ENCODE measurements at places on chromosomes 3 and 15. TPM values are rescaled to one million over a fixed set of nuclear protein-coding genes. Genes with fewer than 3 reads are reported as not detected.
A peak's percentile ranks its signal among the peaks of the same experiment; 100 is the strongest.

DNA sequence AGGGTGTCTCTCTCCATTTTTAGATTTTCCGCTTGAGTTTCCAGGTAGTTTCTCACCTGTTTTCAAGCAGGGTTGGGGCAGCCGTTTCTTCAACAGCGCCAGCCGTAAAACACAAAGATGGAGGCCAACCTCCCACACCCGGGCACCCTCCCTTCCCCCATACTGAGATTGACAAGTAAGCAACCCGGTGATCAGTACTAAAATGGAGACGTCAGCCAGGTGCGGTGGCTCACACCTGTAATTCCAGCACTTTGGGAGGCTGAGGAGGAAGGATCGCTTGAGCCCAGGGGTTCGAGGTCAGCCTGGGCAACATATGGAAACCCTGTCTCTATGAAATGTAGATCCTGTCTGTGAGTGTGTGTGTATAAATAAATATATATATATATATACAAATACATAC lies 903 bp upstream of the ZSCAN2 start:
- no peak overlapping the region for H3K27ac ChIP-seq
- H3K4me1 ChIP-seq = no peaks in the 10 kb centered on the region
- H3K4me3 ChIP-seq = peak overlapping the region; percentile 84

CPEB1 gene
- 6.9 TPM for total RNA-seq

ALDH1A2 gene
- 11.1 TPM for total RNA-seq

DNA sequence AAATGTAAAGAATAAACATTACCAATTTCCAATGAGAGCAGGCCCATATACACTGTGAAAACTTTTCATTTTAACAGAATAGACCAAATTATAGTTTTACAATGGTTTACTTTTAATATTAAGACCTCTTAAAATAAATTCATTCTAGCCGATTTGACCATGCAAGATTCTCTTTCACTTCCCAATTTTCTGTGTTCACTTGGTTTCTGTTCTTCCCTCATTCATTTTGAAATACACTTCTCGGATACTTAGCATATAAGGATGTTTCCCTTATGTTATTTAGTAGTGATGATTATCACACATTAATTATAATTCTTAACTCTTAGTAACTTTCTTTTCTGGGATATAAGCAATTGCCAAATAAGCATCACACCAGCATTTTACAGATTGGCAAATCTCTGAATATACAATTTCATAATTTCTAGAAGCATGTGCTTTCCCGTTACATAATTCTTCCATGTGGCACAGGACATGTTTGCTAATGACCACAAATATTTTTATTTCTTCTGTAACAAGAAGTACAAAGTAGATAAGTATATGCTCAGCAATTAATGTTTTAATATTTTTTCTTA lies 13.9 kb downstream of the OR5H15 start:
- no peaks in the 10 kb centered on the region for H3K4me1 ChIP-seq
- no peaks in the 10 kb centered on the region for H3K27me3 ChIP-seq
- H3K4me3 ChIP-seq = no peak overlapping the region
- no peaks in the 10 kb centered on the region for H3K36me3 ChIP-seq
- no peak for DNase-seq

GRCh38 chr3:120192159-120192558 lies 92.9 kb downstream of the GPR156 start:
- no peaks in the 10 kb centered on the region for H3K4me1 ChIP-seq
- no peak overlapping the region for H3K27ac ChIP-seq
- no peaks in the 10 kb centered on the region for H3K27me3 ChIP-seq
- H3K36me3 ChIP-seq = no peaks in the 10 kb centered on the region

SLC38A3 gene
- total RNA-seq = not detected

- H3K27ac ChIP-seq = no peak overlapping the region
- H3K36me3 ChIP-seq = no peaks in the 10 kb centered on the region
- H3K27me3 ChIP-seq = no peaks in the 10 kb centered on the region
- H3K4me1 ChIP-seq = no peaks in the 10 kb centered on the region
- no peak for DNase-seq
Measured at GRCh38 chr15:78317145-78317836, 17.9 kb upstream of the SKIC8 start.

GRCh38 chr3:14521611-14522010 lies 18.5 kb downstream of the GRIP2 start:
- no peaks in the 10 kb centered on the region for H3K4me1 ChIP-seq
- no peak overlapping the region for H3K4me3 ChIP-seq
- H3K27me3 ChIP-seq = no peaks in the 10 kb centered on the region
- no peaks in the 10 kb centered on the region for H3K36me3 ChIP-seq

DNA sequence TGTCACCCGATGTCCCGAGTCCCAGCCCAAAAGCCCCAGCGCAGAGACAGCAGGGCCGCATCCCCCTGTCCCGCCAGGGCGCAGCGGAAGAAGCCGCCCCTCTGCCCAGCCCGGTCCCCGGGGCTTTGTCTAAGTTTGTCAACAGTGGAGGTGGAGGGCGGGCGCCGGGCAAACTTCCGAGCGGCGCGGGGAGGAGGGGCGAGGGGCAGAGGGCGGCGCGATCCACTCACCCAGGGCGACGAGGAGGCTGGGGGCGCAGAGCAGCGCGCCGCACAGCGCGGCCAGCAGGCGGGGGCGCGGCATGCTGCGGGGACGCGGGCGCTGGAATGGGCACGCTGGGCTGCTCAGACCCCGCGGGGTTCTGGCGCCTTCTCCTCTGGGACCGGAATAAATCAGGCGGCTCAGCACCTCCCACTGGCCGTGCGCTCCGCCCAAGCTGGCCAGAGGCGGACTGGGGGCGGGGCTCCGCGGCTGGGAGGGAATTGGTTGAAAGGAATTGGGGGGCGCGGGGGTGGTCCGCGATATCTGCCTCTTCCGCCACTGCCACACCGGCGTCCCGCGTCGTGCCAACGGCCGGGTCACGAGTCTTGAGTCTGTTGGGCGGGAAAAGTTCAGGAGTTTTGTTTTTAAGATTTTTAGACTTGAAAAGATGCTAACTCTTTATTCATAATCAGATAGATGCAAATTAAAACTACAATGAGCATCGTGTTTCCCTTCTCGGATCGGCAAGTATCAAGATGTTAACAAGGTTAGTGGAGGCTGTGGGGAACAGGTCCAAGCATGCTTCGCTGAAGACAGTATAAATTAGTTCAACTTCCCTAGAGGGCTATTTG lies at the start of gene MFGE8:
Gene MFGE8, minus strand, starts transcription at position 363 of the 833 bp plus-strand sequence. Its CDS starts 60 bp downstream, at position 303.
- H3K27ac ChIP-seq = peak within 1 kb of the TSS; percentile 98
- no peaks in the 10 kb centered on the region for H3K36me3 ChIP-seq
- H3K27me3 ChIP-seq = no peaks in the 10 kb centered on the region
- H3K4me1 ChIP-seq = peaks cover 10% of the 10 kb centered on the region
- peak within 1 kb of the TSS; percentile 79 for H3K4me3 ChIP-seq

DNA sequence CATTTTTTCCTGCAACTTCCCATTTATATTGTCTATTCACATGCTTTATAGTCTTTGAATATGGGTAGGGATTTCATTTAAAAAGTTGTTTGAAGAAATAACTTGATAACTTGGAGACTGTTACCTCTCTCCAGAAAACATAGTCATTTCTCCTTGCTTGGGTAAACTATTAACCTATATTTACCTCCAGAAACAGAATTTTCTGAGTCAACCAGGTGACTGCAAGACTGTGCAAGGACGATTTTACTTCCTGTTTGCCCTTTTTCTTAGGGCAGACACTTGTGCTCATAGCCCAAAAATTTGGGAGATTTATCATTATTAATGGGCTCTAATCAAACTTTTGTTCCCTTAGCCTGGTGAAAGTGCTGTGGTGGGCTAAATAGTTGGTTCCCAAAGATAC lies 14.3 kb upstream of the MOBP start:
- no peak overlapping the region for H3K27ac ChIP-seq
- no peaks in the 10 kb centered on the region for H3K4me1 ChIP-seq
- no peaks in the 10 kb centered on the region for H3K36me3 ChIP-seq
- H3K27me3 ChIP-seq = no peaks in the 10 kb centered on the region

- H3K27me3 ChIP-seq = no peaks in the 10 kb centered on the region
- no peaks in the 10 kb centered on the region for H3K36me3 ChIP-seq
- no peak for DNase-seq
- H3K4me1 ChIP-seq = peaks cover 13% of the 10 kb centered on the region
- peak overlapping the region; percentile 41 for H3K4me3 ChIP-seq
Measured at GRCh38 chr3:172595664-172596393, 72.6 kb upstream of the TNFSF10 start.

EFHB gene
- total RNA-seq = not detected

ATP11B gene
- total RNA-seq = 77.3 TPM

DTWD1 gene
- total RNA-seq = 35.4 TPM

DNA sequence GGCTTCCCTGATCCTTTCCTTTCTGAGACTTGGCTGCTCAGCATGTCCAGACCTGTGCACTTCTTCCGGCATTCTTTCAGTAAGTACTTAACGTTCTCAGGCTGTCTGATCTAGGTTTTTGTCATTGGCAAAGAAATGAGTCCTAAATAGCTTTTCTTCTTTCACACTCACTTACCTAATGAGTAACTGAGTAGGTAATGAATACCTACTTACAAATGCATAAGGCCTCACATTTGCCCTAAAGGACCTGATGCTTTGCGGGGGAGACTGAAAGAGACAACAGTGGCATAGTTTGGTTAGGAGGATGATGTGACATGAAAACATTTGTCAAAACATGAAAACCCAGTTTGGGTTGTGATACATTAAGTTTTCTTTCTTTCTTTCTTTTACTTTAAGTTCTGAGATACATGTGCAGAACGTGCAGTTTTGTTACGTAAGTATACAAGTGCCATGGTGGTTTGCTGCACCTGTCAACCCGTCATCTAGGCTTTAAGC lies 516.7 kb upstream of the CFAP20DC start:
- H3K36me3 ChIP-seq = no peaks in the 10 kb centered on the region
- H3K27ac ChIP-seq = peak overlapping the region; percentile 83
- H3K4me3 ChIP-seq = no peak overlapping the region
- no peaks in the 10 kb centered on the region for H3K27me3 ChIP-seq
- no peaks in the 10 kb centered on the region for H3K4me1 ChIP-seq

GRCh38 chr15:93139436-93139835 lies 50.4 kb upstream of the RGMA start:
- no peak overlapping the region for H3K4me3 ChIP-seq
- H3K36me3 ChIP-seq = no peaks in the 10 kb centered on the region
- no peaks in the 10 kb centered on the region for H3K4me1 ChIP-seq
- no peak overlapping the region for H3K27ac ChIP-seq
- DNase-seq = no peak
- H3K27me3 ChIP-seq = no peaks in the 10 kb centered on the region

GRCh38 chr3:154060238-154061000 lies 60.8 kb upstream of the ARHGEF26 start:
- peak overlapping the region; percentile 76 for H3K27ac ChIP-seq
- no peak for DNase-seq
- H3K4me1 ChIP-seq = peaks cover 4% of the 10 kb centered on the region
- no peaks in the 10 kb centered on the region for H3K27me3 ChIP-seq

- H3K4me1 ChIP-seq = no peaks in the 10 kb centered on the region
- H3K27ac ChIP-seq = no peak overlapping the region
- H3K27me3 ChIP-seq = no peaks in the 10 kb centered on the region
- no peak for DNase-seq
- H3K4me3 ChIP-seq = no peak overlapping the region
- no peaks in the 10 kb centered on the region for H3K36me3 ChIP-seq
Measured at GRCh38 chr3:187798126-187798525, 52.9 kb upstream of the BCL6 start.

GRCh38 chr3:42088803-42089530 lies 2.2 kb upstream of the TRAK1 start:
- H3K36me3 ChIP-seq = no peaks in the 10 kb centered on the region
- no peaks in the 10 kb centered on the region for H3K27me3 ChIP-seq
- H3K4me1 ChIP-seq = no peaks in the 10 kb centered on the region
- H3K27ac ChIP-seq = no peak overlapping the region
- no peak for DNase-seq
- H3K4me3 ChIP-seq = no peak overlapping the region

DNA sequence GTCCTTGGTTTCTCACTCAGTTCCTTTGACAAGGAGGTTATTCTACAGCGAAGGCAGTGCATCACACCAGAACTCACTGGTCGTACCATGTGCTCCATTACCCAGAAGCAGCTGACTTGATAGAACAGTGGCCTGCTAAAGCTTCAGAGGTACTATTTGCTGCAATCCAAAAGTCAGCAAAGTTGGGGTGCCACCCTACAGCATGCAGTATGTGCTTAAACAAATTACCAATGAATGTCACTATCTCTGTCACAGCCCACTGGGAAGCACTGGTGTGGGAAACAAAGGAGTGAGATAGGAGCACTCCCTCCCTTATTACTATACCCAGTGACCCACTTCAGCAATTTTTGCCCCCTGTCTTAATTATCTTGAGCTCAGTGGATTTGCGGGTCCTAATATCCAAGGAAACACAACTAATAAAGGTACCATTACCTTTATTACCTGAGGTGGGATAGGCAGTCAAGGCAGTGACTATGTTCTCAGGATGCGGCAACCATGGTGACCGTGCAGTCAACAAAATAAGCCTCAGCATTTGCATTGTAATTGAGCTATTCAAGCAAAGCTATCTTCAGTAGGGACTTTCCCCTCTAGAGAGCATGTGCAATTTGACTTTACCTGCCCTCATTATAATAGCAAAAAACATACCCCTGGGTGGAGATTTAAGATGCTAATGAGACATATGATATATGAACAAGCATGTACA lies 199.4 kb downstream of the OCA2 start:
- no peaks in the 10 kb centered on the region for H3K4me1 ChIP-seq
- H3K4me3 ChIP-seq = no peak overlapping the region
- no peaks in the 10 kb centered on the region for H3K27me3 ChIP-seq
- no peak overlapping the region for H3K27ac ChIP-seq

DNA sequence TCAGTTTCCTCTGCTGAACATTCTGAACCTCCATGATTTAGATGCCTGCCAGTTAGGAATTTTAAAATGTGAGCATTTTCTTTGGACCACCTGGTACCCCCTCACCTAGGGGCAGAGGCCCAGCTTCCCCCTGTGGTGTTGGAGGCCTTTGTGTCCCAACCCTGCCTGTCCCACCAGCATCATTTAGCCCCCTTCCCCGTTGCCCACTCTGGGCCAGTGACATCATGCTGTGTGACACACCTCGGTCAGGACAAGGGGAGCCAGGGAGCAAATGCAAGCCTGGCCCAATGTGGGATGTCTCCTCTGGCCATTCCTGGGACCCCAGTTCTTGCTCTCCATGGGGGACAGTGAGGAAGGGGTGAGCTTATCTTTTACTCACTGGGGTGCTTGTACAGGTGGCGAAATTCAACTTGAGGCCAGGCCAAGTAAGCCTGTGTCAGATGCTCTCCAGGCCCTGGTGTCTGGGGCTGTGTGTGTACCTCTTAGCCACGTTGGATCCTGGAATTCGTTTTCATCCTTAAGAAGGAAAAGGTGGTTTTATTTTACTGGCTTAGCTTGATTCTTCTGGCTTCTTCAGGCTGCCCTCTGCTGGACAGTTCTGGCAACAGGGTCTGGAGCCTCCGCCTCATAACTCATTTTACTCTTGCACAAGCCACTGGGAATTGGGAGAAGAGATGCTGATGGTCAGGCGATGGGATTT lies 49.7 kb upstream of the MYZAP start:
- H3K36me3 ChIP-seq = no peaks in the 10 kb centered on the region
- no peaks in the 10 kb centered on the region for H3K27me3 ChIP-seq
- DNase-seq = no peak
- H3K27ac ChIP-seq = no peak overlapping the region
- no peaks in the 10 kb centered on the region for H3K4me1 ChIP-seq
- H3K4me3 ChIP-seq = no peak overlapping the region

- no peak overlapping the region for H3K4me3 ChIP-seq
- no peaks in the 10 kb centered on the region for H3K36me3 ChIP-seq
- H3K27me3 ChIP-seq = no peaks in the 10 kb centered on the region
- H3K27ac ChIP-seq = no peak overlapping the region
- peak; percentile 20 for DNase-seq
- no peaks in the 10 kb centered on the region for H3K4me1 ChIP-seq
Measured at GRCh38 chr15:31266712-31267111, 59.9 kb upstream of the KLF13 start.

All from breast epithelium (tissue), 4 donors.